ENCODE measurements at places on chromosomes 7 and 10.

- no peak for DNase-seq
Measured at GRCh38 chr10:78508955-78509748, 475.5 kb downstream of the RPS24 start.

- DNase-seq, result no peak
Measured at GRCh38 chr10:94218493-94219183, 144.1 kb downstream of the NOC3L start.

DNA sequence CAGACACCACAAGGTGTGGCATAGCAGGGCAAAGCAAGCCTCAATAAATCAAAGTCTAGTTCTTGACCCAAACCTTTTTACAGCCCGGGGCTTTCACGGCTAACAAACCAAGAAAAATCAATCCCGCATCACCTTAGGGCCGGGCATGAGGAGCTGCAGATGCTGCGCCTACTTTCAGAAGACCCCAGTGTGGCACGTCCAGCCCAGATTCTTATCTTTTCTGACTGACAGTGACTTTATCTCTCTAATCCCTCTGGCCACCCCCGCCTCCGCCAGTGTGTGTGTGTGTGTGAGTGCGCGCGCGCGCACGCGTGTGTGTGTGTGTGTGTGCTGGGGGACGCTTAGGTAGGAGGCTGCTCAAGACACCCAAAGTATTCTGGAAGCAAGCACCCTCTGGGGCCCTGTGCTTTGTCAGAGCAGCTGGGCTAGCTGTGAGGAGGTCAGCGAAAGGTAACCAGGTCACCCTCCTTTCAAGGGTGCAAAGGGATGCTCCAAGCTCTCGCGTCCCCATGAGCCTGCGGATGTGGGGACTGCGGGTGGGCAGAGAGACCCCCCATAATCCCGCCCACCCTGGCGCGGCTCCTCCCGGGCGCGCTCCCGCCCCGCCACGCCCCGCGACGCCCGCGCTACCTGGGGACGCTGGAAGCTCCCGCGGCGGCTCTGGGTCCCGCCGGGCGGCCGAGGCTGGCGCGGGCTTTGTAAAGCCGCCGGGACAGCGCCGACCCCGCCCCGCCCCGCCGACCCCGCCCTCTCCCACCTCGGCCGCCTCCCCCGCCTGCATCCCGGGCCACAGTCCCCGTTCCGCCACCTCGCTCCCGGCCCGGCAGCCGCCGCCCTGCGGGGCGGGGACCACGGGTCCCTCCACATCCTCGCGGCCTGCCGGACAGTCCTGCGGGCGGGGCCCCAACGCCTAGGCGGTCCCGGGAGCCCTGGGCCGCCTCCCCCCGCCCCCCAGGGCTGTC lies 57.1 kb upstream of the RHOBTB1 start:
- DNase-seq, result peak; percentile 70

- peak; percentile 41 for DNase-seq
Measured at GRCh38 chr7:30702200-30702599, 19.9 kb upstream of the CRHR2 start.
